MCF 10A (cell line): ENCODE measurements at places on chromosomes 12 and 14. TPM values are rescaled to one million over a fixed set of nuclear protein-coding genes. Genes with fewer than 3 reads are reported as not detected.

Gene PLEKHG7
- total RNA-seq, result not detected in 2 replicates

Gene KRT82
- total RNA-seq, result not detected in 2 replicates

Gene GPR137C
- total RNA-seq, result 0.10 TPM in 1 of 2 replicates, not detected in the other

Gene EPYC
- not detected in 2 replicates for total RNA-seq

Gene IGF1
- not detected in 2 replicates for total RNA-seq

Gene SLC39A5
- total RNA-seq, result not detected in 2 replicates

Gene IRAK3
- total RNA-seq, result 0.05 TPM in 1 of 2 replicates, not detected in the other

Gene GPR84
- total RNA-seq, result 0.17 TPM in 1 of 2 replicates, not detected in the other

Gene HVCN1
- not detected in 2 replicates for total RNA-seq

Gene CMA1
- total RNA-seq, result not detected in 2 replicates

Gene LHX5
- not detected in 2 replicates for total RNA-seq

Gene PLCZ1
- total RNA-seq, result not detected in 2 replicates

Gene EFS
- total RNA-seq, result not detected in 2 replicates

Gene RERG
- total RNA-seq, result 7.6 and 16.5 TPM in 2 replicates

Gene IL31
- not detected in 2 replicates for total RNA-seq

Gene CHMP4A
- total RNA-seq, result 88.6 and 99.0 TPM in 2 replicates

Gene DEGS2
- 0.07 and 0.39 TPM in 2 replicates for total RNA-seq

Gene TAS2R19
- 2.7 and 3.4 TPM in 2 replicates for total RNA-seq

Gene RIC8B
- total RNA-seq, result 10.0 and 10.8 TPM in 2 replicates

Gene BATF
- total RNA-seq, result not detected in 2 replicates
